ENCODE measurements at places on chromosomes 11 and 22. TPM values are rescaled to one million over a fixed set of nuclear protein-coding genes. Genes with fewer than 3 reads are reported as not detected.
A peak's percentile ranks its signal among the peaks of the same experiment; 100 is the strongest.

GRCh38 chr11:80529726-80530125, 1088.9 kb upstream of the TENM4 start:
- peak; percentile 9 for DNase-seq
- H3K27me3 ChIP-seq: no peaks in the 10 kb centered on the region
- H3K27ac ChIP-seq: no peak overlapping the region
- no peak overlapping the region for H3K4me3 ChIP-seq

GRCh38 chr22:25478528-25478927, 85.9 kb upstream of the GRK3 start:
- no peak for DNase-seq
- H3K27ac ChIP-seq: no peak overlapping the region
- peaks cover 3% of the 10 kb centered on the region for H3K36me3 ChIP-seq
- no peak overlapping the region for H3K4me3 ChIP-seq

DNA sequence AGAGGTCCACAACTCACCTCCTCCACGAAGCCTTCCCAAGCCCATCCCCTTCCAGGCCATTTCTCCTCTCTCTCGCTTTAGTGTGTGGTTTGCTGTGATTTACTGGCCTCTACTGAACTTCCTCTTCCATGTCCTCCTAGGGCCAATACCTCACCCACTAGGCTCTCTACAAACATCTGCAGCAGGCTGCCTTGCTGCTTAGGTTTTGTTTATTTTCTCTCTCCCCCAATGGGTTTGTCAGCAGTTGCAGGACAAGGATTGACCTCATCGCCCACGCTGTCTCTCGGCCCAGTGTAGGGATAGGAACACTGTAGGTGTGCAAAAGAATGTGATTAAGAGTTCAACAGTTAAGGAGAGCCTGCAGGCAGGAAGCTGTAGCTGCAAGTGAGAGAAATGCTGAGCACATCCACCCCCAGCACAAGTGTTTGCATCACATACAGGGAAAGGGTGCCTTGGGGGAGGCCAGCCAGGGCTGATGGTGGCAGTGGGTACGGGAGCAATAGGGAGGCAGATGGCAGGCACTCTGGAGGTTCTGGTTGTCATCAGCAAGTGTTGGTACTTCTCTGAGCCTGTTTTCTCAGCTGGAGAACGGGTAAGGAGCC, 1.4 kb downstream of the PC start:
- peaks cover 36% of the 10 kb centered on the region for H3K4me1 ChIP-seq
- peaks cover under 1% of the 10 kb centered on the region for H3K36me3 ChIP-seq
- peak overlapping the region; percentile 3 for H3K27ac ChIP-seq
- no peaks in the 10 kb centered on the region for H3K27me3 ChIP-seq

- H3K36me3 ChIP-seq: no peaks in the 10 kb centered on the region
- peaks cover 8% of the 10 kb centered on the region for H3K27me3 ChIP-seq
- peaks cover 27% of the 10 kb centered on the region for H3K4me1 ChIP-seq
- no peak overlapping the region for H3K4me3 ChIP-seq
- peak; percentile 59 for DNase-seq
Measured at GRCh38 chr22:23385678-23386631, 194.1 kb downstream of the IGLL1 start.

- H3K4me1 ChIP-seq: no peaks in the 10 kb centered on the region
- no peak for DNase-seq
- no peaks in the 10 kb centered on the region for H3K27me3 ChIP-seq
Measured at GRCh38 chr11:14451825-14452224, 47.8 kb downstream of the COPB1 start.

GRCh38 chr11:62842171-62842741, 2.9 kb upstream of the WDR74 start:
- peaks cover 50% of the 10 kb centered on the region for H3K4me1 ChIP-seq
- H3K4me3 ChIP-seq: peak overlapping the region; percentile 75
- 0 out of 3 replicates have a peak, but pooled peaks cover 5% of the 10 kb centered on the region for H3K36me3 ChIP-seq
- no peak for DNase-seq

- no peak overlapping the region for H3K4me3 ChIP-seq
- no peaks in the 10 kb centered on the region for H3K36me3 ChIP-seq
- peaks cover 29% of the 10 kb centered on the region for H3K4me1 ChIP-seq
Measured at GRCh38 chr11:69889400-69890318, 70.4 kb upstream of the FGF3 start.

GRCh38 chr11:75508051-75508561, 17.6 kb downstream of the GDPD5 start:
- H3K4me3 ChIP-seq: no peak overlapping the region
- H3K4me1 ChIP-seq: peaks cover 89% of the 10 kb centered on the region
- DNase-seq: no peak

DNA sequence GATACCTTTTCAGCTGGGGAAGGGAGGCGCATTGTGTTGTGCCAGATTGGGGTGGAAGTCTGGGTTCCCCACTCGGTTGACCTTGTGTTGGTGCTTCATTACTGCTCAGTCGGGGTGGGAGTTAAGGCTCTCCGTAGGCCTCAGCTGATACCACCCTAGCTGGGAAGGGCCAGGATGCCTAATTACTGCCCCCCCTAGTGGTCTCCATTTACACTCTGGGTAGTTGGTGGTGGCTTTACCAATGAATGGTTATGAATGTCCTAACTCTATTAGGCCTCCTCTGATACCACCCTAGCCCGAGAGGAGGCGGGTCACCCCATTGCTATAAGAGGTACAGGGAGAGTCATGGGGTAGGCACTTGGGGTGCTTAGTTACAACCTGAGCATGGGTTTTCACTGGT, 27.5 kb upstream of the HIKESHI start:
- no peak overlapping the region for H3K27ac ChIP-seq
- no peak overlapping the region for H3K4me3 ChIP-seq
- no peaks in the 10 kb centered on the region for H3K27me3 ChIP-seq
- DNase-seq: peak; percentile 5

DNA sequence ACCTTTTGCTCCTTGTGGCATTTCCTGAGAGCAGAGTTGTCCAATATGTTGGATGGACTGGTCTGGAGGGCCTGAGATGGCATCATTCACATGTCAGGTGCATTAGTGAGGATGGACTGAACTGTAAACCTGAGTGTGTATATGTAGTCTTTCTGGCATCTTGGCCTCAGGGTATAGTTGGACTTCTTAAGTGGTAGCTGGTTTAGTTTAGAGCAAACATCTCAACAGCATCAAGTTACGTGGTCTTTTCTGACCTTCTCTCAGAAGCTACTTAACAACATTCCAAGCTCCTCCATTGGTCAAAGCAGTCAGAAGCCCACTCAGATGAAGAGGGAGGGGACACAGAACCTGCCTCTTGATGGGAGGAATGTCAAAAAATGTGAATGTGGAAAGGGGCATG, 829.9 kb downstream of the METTL15 start:
- no peaks in the 10 kb centered on the region for H3K27me3 ChIP-seq
- no peak for DNase-seq
- H3K27ac ChIP-seq: no peak overlapping the region
- no peak overlapping the region for H3K4me3 ChIP-seq
- no peaks in the 10 kb centered on the region for H3K4me1 ChIP-seq

DNA sequence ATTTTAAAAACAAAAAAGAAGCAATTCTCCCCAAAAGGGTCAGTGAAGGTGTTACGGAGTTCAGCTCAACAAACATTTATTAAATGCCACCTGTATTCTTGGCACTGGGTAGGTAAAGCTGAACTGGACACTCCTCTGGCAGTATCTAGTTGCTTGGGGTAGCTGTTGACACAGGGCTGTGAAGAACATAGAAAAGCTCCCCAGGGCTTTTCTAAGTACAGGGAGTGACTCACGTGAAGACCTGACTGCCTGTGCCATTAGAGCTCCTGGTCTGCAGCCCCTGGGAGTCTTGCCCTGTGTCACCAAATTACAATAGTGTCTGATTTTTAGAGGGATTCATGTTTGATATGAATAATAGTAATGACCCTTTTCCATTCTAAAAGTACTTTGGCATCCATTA, 43.6 kb downstream of the COA4 start:
- peaks cover 15% of the 10 kb centered on the region for H3K36me3 ChIP-seq
- no peak for DNase-seq
- no peak overlapping the region for H3K27ac ChIP-seq
- no peak overlapping the region for H3K4me3 ChIP-seq
- H3K4me1 ChIP-seq: no peaks in the 10 kb centered on the region

- no peaks in the 10 kb centered on the region for H3K4me1 ChIP-seq
- no peaks in the 10 kb centered on the region for H3K36me3 ChIP-seq
- H3K27ac ChIP-seq: no peak overlapping the region
- no peak for DNase-seq
Measured at GRCh38 chr22:19152942-19153883, 3.1 kb upstream of the GSC2 start.

GRCh38 chr11:62928011-62928410, 6.8 kb upstream of the CHRM1 start:
- 0 out of 2 replicates have a peak, but pooled peaks cover 5% of the 10 kb centered on the region for H3K4me1 ChIP-seq
- peaks cover 1% of the 10 kb centered on the region for H3K27me3 ChIP-seq
- peak; percentile 16 for DNase-seq
- H3K36me3 ChIP-seq: no peaks in the 10 kb centered on the region

DNA sequence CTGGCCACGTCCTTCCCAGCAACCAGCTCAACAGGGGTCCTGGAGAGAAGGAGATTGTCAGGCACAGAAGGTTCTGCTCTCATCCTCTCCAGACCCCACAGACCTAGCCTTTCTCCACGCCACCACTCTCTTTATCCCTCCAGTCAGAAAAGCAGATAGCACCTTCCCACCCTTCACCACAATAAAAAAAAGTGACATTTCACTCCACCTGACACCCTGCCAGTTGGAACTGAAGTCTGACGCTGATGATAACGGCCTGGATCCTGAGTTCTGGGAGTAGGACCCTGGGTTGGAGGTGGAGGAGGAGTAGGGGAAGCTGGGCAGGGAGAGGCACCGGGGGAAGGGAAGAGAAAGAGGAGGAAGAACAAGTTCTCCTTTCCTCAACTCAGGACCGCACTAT, 127.5 kb upstream of the ANO1 start:
- peaks cover 20% of the 10 kb centered on the region for H3K27me3 ChIP-seq
- no peak for DNase-seq
- no peaks in the 10 kb centered on the region for H3K36me3 ChIP-seq
- H3K27ac ChIP-seq: no peak overlapping the region

GRCh38 chr11:22371160-22371559, 33.0 kb downstream of the SLC17A6 start:
- H3K4me1 ChIP-seq: no peaks in the 10 kb centered on the region
- no peak overlapping the region for H3K4me3 ChIP-seq
- H3K27ac ChIP-seq: no peak overlapping the region
- no peaks in the 10 kb centered on the region for H3K27me3 ChIP-seq

GRCh38 chr22:49971232-49972162, 10.9 kb downstream of the PIM3 start:
- H3K4me1 ChIP-seq: peaks cover 69% of the 10 kb centered on the region
- no peaks in the 10 kb centered on the region for H3K27me3 ChIP-seq
- DNase-seq: no peak
- no peaks in the 10 kb centered on the region for H3K36me3 ChIP-seq
- H3K4me3 ChIP-seq: peak overlapping the region; percentile 71

DNA sequence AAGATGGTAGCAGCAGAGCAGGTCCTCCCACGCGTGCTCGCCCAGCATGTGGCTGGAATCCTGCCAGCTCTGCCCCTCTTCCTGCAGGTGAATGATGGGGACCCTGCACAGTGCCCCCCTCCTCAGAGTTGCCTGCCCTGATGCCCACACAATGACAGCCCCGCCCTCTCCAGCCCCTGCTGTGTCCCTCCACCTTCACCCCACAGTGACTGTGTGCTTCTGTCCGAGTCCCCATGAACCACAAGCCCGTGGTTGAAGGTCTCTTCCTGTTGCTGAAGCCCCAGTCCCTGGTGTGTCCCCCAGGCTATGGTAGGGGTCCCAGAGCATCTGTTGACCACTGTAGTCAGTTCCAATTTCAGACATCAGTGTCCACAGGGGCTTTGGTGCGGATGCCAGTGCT, 71.0 kb downstream of the BRD1 start:
- no peak for DNase-seq
- H3K27ac ChIP-seq: no peak overlapping the region
- peaks cover 6% of the 10 kb centered on the region for H3K27me3 ChIP-seq
- H3K4me1 ChIP-seq: peaks cover 28% of the 10 kb centered on the region
- no peaks in the 10 kb centered on the region for H3K36me3 ChIP-seq

GRCh38 chr11:125978778-125979407, 33.0 kb downstream of the VSIG10L2 start:
- no peaks in the 10 kb centered on the region for H3K27me3 ChIP-seq
- H3K27ac ChIP-seq: peak overlapping the region; percentile 4
- DNase-seq: no peak
- no peak overlapping the region for H3K4me3 ChIP-seq
- peaks cover 30% of the 10 kb centered on the region for H3K4me1 ChIP-seq

- no peak overlapping the region for H3K27ac ChIP-seq
- DNase-seq: no peak
Measured at GRCh38 chr11:18245396-18245795, 3.1 kb downstream of the SAA2 start.

DNA sequence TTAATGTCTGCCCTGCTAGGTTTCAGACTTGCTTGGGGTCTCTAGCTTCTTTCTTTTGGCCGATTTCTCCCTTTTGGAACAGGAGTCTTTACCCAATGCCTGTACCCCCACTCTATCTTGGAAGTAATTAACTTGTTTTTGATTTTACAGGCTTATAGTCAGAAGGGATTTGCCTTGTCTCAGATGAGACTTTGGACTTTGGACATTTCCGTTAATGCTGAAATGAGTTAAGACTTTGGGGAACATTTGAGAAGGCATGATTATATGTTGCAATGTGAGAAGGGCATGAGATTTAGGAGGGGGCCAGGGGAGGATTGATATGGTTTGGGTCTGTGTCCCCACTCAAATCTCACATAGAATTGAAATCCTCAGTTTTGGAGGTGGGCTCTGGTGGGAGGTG, 5.1 kb downstream of the KDM4F start:
- no peak overlapping the region for H3K4me3 ChIP-seq
- 0 out of 2 replicates have a peak, but pooled peaks cover 6% of the 10 kb centered on the region for H3K4me1 ChIP-seq
- no peaks in the 10 kb centered on the region for H3K36me3 ChIP-seq

DNA sequence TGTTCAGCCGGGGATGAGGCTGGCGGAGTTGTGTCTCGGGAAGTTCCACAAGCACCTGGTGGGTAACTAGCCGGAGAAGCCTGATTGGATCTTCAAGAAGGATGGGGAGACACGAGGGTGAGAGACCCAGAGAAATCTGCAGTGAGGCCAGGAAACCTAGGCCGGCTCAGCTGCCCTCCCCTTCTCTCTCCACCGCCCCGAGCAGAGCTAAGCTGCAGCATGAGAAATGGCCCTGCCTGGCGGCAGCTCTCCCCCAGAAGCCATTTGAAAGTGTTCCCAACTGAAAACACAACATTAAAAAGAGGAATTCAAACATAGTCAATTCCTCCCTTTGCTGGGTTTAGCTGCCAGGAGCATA, 77.8 kb upstream of the SHISAL1 start:
- peaks cover 12% of the 10 kb centered on the region for H3K27me3 ChIP-seq
- H3K36me3 ChIP-seq: no peaks in the 10 kb centered on the region
- no peak overlapping the region for H3K27ac ChIP-seq
- no peaks in the 10 kb centered on the region for H3K4me1 ChIP-seq

Gene SLC35E4
- total RNA-seq: 0.15 TPM

Gene DEPDC7
- 33.3 TPM for total RNA-seq

Gene OSBP
- 13.5 TPM for total RNA-seq

Gene RAC2
- total RNA-seq: not detected

Gene MAJIN
- not detected for total RNA-seq

Gene MYOD1
- not detected for total RNA-seq

Gene APOBEC3B
- total RNA-seq: 13.9 TPM

Gene C22orf42
- total RNA-seq: not detected
